Activated gamma-delta T cell (primary cell): ENCODE measurements at places on chromosomes 3 and 15.

DNA sequence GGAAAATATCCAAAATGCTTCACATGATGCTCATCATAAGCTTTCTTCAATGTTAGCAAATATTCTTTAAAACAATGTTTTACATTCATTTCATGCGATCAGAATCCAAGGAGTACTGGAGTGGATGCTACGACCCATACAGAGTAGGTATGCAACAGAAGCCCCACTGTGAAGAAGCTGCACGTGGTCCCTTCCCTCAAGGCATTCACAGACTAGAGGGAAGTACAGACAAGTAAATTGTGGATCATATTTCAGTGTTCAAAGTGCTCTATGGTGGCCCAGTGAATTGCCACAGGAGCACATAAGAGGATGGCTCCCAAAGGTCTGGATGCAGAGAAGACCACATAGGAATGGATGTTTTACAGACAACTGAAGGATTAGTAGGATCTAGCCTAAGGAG is 789.9 kb downstream of the IGSF11 start:
- DNase-seq, result no peak

- DNase-seq, result no peak
These were observed 1.3 kb downstream of the TCF12 start for GRCh38 chr15:56919609-56920366.

DNA sequence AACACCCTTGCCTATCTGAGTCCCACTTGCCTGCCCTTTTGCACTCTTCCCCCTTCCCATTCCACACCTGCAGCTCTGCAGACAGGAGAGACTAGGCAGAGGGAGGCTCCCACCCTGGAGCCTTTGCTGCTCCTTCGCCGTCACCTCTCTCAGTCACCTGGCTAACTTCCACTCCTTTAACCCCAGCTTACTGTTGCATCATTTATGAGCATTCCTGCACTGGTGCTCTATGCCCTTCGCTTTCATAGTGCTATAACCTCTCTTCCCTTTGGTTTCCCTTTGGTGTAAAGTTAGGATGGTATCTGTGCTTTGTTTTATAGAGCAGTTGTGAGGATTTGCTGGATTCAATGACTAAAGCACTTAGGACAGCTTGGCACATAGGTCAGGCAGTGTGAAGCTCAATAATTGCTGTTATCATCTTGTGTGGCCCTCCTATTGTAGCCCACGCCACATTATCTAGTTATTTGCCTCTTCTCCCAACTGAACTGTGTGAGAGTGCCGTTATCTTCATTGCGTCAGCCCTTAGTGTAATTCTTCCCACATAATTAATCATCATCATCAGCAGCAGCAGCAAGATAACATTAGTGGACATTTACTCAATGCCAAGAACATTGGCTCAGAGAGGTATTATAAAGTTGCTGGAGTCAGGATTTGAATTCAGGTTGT is 253.9 kb downstream of the CACNA2D3 start:
- no peak for DNase-seq

GRCh38 chr3:99330281-99330680 is 308.1 kb upstream of the COL8A1 start:
- DNase-seq, result no peak

GRCh38 chr3:194070634-194071409 is 65.1 kb upstream of the HES1 start:
- DNase-seq, result peak; percentile 19

GRCh38 chr15:49923671-49924070 is 195.4 kb downstream of the ATP8B4 start:
- DNase-seq, result no peak

GRCh38 chr3:45499529-45499928 is 95.0 kb upstream of the LIMD1 start:
- DNase-seq, result no peak

- DNase-seq, result no peak
These were observed 447.8 kb downstream of the MFSD1 start for GRCh38 chr3:159249472-159250174.

DNA sequence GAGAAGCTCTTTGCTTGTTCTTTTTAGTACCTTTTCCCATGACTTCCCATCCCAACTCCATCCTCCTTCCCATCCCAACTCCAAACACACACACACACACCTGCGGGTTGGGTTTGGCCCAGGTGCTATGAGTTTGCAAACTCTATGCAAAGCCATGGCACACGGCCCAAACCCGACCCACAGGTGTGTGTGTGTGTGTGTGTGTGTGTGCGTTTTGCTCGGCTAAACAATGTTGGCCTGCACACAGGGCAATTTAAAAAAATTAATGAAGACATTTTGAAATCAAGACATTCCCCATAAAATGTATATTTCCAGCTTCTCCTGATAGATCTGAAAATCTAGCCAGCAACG is 103.7 kb upstream of the TLE3 start:
- no peak for DNase-seq

GRCh38 chr15:78906316-78906620 is 33.6 kb downstream of the MORF4L1 start:
- no peak for DNase-seq

DNA sequence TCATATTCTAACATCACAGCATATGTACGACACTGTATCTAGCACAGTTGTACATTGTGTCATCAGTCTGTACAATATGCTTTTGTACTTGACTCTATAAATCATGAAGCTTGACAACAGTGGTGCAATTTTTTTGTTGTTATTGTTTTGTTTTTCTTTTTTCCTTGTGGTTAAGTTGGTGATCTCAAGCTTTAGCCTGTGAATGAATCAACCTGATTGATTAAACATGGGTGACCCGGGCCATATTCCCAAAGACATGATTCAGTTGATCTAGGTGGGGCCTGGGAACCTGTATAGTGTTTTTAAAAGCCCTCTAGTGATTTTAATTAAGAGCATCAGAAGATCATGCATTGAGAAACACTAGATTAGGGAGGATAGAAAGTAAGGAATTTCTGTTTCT is 101.8 kb upstream of the AADACL2 start:
- DNase-seq, result no peak

GRCh38 chr3:94076055-94076454 is 13.2 kb downstream of the NSUN3 start:
- DNase-seq, result no peak

DNA sequence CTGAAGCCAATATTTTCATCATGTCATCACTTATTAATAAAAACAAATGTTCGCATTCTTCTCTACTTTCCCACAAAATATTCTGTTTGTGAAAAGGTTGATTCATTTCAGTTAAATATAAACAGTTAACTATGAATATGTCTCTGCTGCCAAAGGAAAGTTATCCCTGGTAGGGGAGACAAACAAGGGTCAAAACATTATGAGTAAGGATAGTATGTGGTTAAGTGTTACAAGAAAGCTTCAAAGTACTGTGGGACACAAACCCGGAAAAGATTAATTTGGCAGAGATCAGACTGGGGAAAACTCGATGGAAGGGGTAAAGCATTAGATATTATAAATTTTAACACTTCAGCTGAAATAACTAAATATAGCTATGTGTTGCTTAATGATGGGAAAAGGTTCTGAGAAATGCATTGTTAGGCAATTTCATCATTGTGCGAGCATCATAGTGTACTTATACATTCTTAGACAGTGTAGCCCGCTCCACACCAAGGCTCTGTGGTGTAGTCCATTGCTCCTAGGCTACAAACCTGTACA is 436.5 kb upstream of the TBL1XR1 start:
- DNase-seq, result no peak

GRCh38 chr15:67064607-67065530 is 533 bp upstream of the SMAD3 start:
- no peak for DNase-seq

GRCh38 chr3:33100229-33100628 is 3.3 kb upstream of the GLB1 start:
- no peak for DNase-seq

DNA sequence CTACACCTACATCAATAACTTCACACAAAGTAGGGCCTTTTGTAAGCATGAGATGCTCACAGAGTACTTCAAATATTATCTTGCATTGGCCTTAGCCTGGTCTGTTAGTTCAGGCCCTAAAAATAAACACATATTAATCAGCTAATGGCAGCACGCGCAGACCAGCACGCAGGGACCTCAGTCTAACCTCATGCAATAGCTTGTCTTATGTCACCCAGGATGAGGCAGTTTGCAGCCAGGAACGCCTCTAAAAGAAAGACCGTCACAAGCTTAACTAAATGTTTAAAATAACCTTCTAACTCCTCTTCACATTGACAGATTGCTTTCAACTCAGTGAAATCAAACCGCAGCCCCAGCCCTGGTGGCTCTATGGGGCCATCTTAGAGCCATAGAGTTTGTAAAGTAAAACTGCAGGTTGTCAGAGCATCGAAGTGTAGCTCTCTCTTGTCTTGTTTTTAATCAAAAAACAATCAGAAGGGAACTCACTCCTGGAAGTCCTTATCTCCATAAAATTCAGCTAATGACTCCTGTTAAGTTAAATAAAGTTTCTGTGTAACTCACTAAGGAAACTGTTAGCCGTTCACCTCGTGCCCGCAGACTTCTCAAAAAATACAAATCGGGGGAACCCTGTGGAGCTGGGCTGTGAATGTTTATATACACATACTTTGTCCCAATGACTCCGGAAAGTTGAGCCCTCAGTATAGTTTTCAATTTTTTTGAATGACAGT is 212.6 kb downstream of the CDIN1 start:
- no peak for DNase-seq

GRCh38 chr3:113590983-113591382 is 58.6 kb downstream of the SIDT1 start:
- no peak for DNase-seq

DNA sequence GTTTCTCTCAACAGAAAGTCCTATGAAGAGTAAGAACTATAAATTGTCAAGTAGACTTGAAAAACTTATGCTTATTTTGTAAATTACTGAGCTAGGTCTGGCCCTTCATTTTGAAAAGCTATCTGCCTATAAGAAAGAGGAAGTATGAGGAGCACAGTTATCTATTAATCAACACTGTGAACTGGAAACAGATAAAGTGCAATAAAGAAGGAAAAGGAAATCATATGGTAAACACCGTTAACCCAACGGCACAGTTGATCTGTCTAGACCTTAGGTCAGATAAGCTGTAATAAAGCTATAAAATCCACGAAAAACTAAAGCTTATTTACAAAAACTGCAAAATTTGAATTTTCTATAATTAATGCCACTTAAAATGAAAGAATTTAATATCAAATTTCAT is 242.5 kb downstream of the ZBTB20 start:
- no peak for DNase-seq

DNA sequence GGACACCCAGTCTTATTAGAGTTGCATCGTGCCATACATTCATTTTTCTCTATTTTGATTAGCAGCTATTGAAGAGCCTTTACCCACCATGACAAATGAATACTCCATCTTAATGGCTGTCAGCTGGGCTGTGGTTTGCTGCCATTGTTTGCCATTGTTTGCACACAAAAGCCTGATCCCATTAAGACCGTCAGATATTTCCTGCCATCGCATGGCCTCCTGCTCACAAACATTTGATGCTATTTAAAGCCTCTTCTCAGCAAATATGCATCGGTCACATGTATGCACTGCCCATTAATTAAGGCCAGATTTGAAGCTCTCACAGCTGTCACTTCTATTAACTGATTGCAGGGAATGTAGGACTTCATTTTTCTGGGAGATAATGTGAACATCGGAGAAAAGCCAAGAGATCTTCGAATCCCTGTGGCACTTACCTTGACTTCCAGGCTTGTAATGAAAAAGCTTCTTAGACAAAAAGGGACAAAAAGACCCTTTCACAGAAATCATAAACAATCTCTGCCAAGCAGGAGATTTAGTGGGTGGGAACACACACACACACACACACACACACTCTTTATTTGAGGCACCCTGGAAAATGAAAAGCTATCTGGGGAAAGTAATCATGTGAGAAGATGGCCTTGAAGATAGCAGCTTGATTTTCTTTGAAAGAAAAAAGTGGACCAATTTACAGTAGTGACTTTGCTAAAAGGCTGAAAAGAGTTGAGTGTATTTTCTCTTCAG is 175.4 kb upstream of the NR2E3 start:
- DNase-seq, result no peak

DNA sequence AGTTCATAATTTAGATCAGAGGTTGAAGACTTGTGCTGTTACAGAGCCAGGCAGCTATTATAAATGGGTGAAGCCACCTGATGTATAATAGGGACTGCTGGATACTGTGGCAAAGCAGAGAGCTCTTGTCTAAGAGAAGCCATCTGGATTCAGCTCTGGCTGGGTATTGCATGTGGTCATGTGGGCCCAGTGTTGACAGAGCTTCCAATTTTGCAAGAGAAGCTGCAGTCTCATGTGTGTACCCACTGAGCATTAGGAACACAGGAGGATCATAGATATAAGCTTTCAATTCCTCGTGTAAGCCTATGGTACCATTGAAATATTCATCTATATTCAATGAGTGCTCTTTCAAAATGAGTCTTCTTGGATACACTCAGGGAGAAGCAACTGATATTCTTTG is 303.9 kb upstream of the SLCO3A1 start:
- no peak for DNase-seq

GRCh38 chr3:151282921-151283320 is 4.6 kb upstream of the P2RY14 start:
- no peak for DNase-seq

DNA sequence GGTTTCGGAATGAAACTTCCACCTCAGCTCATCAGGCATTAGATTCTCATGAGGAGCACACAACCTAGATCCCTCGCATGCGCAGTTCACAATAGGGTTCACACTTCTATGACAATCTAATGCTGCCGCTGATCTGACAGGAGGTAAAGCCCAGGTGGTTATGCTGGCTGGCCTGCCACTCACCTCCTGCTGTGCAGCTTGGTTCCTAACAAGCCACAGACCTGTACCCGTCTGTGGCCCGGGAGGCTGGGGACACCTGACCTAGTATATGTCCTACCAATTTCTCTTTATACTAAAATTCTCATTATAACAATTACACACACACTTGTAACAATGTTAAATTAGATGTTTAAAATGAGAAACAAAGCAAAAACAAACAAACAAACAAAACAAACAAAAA is 172.2 kb downstream of the SLC9A9 start:
- no peak for DNase-seq

DNA sequence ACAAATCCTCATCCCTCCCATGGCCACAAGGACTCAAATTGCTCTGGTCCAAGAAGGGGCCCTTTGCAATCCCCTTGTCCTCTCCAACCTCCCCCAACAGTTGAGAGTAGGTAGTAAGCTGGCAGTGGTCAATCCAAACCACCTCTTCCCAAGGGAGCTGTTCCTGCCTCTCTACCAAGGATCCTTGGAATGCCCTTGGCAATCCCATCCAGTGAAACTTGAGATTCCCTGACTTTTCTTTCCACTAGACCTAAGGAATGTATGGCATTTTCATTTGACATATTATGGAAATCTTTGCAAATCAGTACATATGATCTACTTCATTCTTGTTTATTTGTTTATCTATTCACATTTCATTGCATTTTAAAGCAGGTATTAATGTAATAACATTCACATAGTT is 4.8 kb upstream of the RBP2 start:
- no peak for DNase-seq

DNA sequence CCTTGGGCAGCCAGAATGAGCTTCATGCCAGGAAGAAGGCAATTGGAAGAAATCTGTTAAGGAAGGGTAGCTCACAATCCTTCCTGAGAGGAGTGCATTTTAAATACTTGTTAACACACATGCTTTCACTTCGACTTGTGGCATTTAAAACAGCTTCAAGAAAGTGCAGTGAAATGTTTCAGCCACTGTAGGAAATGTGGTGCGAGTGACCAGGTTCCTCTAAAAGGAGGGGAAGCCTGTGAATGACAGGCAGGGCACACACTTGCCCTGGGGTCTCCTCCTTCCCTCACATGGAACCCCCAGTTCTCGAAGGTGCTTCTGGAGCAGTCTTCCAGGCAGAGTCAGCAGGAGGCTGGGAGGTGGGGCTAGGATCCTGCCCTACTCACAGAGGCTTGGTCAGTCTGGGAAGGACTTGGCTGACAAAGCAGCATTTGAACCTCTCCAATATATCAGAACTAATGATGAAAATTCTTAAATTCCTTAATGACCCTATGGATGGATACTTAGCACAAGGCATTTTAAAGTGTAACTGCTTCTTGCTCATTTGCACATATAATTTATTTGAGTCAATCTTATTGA is 358.6 kb downstream of the CHST2 start:
- DNase-seq, result no peak
